CD4-positive, alpha-beta T cell treated with Interleukin-2 at 100 ng/mL for 4 hours (primary cell): ENCODE measurements at places on chromosomes 5 and 9.

DNA sequence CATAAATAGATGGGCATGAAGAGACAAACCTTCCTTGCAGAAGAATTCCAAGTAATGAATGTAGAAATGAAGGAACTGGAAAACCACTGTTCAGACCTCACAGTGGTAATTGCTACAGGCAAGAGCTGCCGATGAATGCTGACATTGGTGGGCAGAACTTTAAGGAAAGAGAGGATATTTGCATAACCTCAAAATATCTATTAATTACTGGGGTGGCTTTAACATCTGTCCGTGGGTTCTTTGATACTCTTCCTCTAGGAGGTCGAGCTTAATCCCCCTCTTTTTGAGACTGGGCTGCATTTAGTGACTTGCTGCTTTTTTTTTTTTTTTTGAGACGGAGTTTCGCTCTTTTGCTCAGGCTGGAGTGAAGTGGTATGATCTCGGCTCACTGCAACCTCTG is 34.7 kb downstream of the LAMC3 start:
- no peak for DNase-seq

DNA sequence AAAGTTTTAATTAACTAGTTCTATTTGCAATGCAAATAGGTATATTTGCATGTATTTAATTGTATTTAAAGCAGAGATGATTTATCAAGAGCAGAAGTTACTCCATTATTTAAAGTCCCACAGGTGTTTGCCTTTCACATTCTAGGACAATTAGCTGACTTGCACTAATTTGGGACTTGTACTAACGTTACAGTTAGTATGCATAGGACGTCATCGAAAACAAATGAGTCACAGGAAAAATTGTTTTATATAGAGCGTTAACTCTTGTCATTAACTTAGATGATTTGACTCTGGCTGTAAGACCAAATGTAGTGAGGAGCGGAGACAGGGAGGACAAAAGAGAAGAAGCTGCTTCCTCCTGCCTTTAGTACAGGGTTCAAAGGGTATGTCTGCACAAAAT is 126.1 kb upstream of the IFNE start:
- DNase-seq, result no peak

GRCh38 chr9:105051897-105052296 is 123.9 kb upstream of the ABCA1 start:
- DNase-seq, result peak; percentile 7

DNA sequence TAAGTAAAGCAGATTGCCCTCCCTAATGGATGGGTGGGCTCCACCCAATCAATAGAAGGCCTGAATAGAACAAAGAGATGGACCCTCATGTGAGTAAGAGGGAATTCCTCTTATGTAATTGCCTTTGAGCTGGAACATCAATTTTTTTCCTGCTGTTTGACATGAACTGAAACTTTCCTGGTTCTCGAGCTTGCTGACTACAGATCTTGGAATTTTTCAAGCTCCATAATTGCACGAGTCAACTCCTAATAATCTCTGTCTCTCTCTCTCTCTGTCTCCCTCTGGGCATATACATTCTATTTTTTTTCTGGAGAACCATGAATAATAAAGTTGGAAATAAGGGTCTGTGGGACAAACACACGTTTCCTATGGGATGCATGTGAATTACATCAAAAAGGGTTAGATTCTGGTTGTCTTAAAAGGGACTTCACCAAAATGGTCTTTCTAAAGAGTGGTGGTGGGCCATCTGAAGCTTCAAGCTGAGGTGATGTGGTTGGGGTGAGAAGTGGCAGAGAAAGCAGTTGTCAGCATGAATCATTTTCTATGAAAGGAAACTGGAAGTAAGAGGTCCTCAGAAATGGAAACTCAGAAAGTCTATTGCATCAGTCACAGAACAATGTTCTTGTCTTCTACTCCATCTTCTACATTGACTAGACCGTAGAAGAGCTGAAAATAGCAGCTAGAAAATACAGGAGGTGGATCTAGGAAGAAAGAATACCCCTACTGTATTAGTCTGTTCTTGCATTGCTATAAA is 47.0 kb upstream of the HOMER1 start:
- DNase-seq, result peak; percentile 5

GRCh38 chr9:90891308-90892040 is 89.9 kb downstream of the SYK start:
- no peak for DNase-seq

- DNase-seq, result no peak
These were observed 71.7 kb downstream of the TEX10 start for GRCh38 chr9:100281066-100281465.

- peak; percentile 71 for DNase-seq
These were observed 2.4 kb upstream of the VAV2 start for GRCh38 chr9:133994353-133995011.

GRCh38 chr5:80967500-80968181 is 7.5 kb downstream of the RASGRF2 start:
- DNase-seq, result no peak

DNA sequence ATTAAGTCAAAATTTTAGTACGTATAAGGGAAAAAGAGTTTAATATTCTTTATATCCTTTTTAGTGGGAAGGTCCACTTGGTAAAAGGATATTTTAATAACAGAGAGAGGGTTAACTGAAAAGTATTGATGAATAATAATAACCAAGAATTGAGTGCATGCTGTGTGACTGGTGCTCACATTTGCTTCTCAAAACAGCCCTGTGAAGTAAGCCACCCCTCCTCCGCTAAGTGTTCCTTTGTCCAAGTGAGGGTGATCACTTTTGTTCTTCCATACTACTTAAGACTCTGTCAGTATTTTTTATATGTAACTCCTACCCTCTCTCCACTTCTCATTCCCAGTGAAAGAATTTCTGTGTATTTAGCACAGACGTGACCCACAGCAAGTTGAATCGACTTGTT is 51.5 kb downstream of the SLC44A1 start:
- DNase-seq, result no peak

DNA sequence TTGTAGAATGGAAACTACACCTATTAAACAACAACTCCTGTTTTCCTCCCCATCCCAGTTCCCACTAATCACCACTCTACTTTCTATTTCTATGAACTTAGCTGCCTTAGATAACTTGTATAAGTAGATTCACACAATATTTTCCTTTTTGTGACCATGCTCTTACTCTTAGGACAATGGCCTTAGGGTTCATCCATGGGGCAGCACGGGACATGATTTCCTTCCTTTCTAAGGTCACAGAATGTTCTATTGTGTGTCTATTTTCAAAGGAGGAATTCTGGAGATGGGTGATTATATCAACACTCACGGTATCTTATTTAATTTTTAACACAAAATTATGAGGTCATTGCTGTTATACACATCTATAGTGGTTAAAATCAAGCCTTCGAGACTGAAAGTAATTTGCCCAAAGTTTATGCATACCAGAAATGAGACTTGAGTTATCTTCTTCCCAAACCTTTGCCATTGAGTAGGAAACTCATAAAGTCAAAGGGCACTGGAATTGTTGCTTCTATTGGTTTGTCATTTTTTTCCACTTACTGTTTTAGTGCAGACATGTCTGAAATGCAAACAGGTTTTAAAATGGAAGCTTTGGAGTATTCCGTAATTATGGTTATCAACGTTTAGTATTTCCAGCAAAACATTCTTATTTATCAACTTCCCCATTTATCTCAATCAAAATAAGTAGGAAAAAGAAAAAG is 23.6 kb downstream of the CTSL start:
- DNase-seq, result no peak

GRCh38 chr5:59770953-59771352 is 122.6 kb downstream of the PDE4D start:
- DNase-seq, result no peak

DNA sequence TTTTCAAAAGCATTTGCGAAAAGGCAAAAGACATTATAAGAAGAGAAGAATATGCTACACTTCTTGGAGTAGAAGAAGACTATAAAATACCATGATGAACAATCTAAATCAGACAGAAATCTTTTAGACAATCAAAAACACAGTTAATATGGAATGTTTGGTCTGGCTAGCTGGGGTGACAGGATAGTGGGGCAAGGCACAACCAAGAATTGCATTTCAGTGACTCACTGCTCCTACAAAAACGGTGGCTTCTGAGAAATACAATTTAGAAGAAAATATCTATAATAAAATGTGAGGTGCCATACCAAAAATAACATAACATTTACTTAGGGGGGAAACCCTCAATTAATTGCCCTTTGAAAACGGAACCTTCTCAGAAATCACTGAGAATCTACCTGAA is 363.4 kb downstream of the NPR3 start:
- DNase-seq, result no peak

DNA sequence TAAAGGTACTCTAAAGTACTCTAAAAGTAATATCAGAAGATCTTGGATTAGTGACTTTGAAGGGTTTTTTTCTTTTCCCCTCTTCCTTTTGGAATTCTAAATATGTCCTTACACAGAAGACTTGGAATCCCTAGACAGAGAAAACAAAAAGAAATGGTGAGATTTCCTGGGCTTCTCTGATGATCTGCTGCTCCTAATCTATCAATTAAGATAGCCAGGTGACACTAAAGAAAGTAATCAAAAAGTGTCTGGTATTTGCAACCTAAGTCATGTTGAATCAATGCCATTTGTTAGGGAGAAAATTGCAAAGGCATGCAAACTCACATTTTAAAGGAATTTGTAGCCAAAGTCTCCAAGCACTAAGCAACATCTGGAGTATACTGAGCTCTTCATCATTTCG is 29.5 kb upstream of the MYO10 start:
- DNase-seq, result no peak

- no peak for DNase-seq
These were observed 52.7 kb downstream of the RXRA start for GRCh38 chr9:134378901-134379338.

DNA sequence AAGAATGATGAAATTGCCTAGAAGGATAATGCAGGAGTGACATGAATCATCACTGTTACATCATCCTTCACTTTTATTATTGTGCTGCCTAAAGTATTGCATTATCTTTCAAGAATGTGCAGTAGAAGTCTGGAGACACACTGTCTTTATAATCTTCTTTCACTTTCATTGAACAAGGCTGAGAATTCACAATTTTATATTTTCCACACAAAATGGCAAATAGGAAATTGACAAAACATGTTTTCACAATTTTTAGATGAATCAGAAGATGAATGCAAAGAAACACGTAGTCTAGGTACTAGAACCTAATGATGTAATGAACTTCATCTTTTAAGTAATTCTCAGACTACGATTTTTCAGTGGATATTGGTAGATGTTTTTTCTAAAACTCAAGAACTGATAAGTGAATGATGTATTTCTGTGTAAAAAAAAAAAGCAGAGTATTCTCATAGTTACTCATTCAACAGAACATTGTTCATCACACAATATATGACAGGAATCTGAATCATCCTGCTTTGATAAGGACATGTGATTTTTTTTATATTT is 131.5 kb upstream of the GRHPR start:
- no peak for DNase-seq

- DNase-seq, result no peak
These were observed 121.1 kb downstream of the BOD1 start for GRCh38 chr5:173495225-173495904.

- no peak for DNase-seq
These were observed 1.5 kb downstream of the CRHBP start for GRCh38 chr5:76954383-76954763.

- DNase-seq, result no peak
These were observed 4.3 kb upstream of the CLPTM1L start for GRCh38 chr5:1349246-1349645.

GRCh38 chr9:79237861-79238260 is 333.9 kb upstream of the TLE4 start:
- no peak for DNase-seq
